ENCODE measurements at places on chromosomes 12 and 14.

GRCh38 chr12:57793920-57794319 is 11.3 kb downstream of the TSFM start:
- no peak for DNase-seq

DNA sequence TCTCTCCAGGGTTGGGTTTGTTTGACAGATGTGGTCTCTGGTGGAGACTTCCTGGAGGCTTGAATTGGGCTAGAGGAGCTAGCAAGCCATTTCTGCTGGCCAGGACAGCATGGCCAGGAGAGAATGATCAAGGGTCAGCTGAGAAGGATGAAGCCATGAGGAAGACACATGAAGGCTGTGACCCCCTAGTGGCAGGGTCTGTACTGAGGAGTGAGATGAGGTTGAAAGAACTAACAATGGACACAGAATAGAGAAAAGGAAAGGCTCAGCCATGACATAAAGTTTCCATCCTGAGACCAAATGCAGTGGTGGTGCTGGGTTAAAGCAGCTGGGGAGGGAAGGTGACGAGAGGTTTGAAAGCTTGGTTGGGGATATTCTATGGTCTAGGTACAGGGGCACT is 89.9 kb downstream of the NT5DC3 start:
- DNase-seq, result no peak

- no peak for DNase-seq
These were observed 7.5 kb downstream of the TBK1 start for GRCh38 chr12:64459394-64459891.

GRCh38 chr14:68616221-68616902 is 176.5 kb downstream of the ZFP36L1 start:
- no peak for DNase-seq

GRCh38 chr12:1800401-1801302 is 19.7 kb upstream of the LRTM2 start:
- no peak for DNase-seq

GRCh38 chr12:96054244-96054610 is 18.8 kb upstream of the LTA4H start:
- no peak for DNase-seq

DNA sequence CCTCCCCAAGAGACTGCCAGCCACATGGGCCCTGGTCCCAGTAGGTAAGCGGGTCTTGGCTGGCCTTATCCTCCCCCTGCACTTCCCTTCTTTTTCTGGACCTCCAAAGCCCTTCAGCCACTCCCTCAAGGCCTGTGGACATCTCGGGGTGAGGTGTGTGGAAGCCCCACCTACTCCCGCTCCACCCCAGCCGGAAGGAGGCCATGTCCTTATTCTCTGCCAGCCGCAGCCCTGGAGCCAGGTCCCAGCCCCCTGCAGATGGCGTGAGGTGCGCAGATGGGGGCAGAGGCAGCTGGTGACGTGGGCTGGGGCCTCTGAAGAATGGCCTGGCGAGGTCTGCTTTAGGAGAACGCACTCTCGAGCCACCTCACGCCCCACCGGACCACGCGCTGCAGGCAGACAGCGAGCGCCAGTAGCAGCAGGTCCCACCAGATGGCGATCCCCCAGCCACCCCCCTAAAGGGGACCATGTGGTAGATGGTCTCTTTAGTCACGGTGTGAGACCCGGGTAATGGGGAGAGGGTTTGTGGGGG is 167.1 kb downstream of the TSPAN9 start:
- DNase-seq, result no peak

- DNase-seq, result no peak
These were observed 133.3 kb downstream of the DACT1 start for GRCh38 chr14:58771016-58771415.

- DNase-seq, result no peak
These were observed 12.4 kb upstream of the P2RX7 start for GRCh38 chr12:121120323-121120722.

- DNase-seq, result no peak
These were observed 187.5 kb downstream of the RBM19 start for GRCh38 chr12:113778432-113779132.

DNA sequence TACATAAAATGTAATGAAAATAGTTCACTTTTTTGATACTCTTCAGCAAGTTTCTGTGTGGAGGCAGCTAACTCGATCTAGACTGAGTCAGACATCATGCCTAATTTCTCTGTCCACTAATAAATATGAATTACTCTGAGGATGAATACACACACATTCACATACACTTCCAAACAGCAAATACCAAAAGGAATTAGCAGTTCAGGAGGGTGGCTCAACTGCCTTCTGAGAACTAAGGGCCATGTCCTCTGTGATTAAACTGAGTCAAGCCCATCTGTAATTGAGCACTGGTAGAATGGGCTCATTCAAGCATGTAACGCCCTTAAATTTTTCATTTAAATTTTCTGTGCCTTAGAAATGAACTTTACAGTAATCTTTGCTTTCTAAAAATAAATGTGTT is 242.5 kb downstream of the AKAP6 start:
- no peak for DNase-seq

DNA sequence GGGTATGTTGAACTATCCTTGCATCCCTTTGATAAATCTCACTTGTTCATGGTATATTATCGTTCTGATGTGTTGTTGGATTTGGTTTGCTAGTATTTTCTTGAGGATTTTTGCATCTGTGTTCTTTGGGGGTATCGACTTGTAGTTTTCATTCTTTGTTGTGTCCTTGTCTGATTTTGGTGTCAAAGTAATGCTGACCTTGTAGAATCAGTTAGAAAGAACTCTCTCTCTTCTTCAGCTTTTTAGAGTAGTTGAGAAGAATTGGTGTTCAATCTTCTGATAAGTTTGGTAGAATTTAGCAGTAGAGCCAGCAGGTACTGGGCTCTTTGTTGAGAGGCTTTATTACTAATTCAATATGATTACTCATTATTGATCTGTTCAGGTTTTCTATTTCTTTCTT is 707.2 kb upstream of the LRFN5 start:
- DNase-seq, result no peak

DNA sequence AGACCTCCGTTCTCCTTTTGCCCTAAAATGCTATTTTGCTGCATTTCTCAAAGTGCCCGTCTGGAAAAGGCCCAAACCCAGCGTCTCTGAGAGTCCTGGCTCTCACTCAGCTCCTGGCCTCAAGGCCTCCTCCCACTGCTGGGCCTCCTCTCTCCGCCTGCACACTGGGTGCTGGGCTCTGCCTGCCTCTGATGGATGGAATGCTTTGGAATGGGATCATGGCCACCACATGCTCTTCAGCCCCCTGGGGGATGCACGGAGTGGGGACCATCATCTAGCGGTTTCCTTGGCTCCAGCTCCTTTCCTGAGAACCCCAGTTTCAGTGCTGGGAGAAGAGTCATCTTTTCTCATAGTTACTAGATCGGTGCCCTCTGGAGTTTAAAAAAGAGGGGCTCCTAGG is 65.2 kb downstream of the KDM2B start:
- no peak for DNase-seq

DNA sequence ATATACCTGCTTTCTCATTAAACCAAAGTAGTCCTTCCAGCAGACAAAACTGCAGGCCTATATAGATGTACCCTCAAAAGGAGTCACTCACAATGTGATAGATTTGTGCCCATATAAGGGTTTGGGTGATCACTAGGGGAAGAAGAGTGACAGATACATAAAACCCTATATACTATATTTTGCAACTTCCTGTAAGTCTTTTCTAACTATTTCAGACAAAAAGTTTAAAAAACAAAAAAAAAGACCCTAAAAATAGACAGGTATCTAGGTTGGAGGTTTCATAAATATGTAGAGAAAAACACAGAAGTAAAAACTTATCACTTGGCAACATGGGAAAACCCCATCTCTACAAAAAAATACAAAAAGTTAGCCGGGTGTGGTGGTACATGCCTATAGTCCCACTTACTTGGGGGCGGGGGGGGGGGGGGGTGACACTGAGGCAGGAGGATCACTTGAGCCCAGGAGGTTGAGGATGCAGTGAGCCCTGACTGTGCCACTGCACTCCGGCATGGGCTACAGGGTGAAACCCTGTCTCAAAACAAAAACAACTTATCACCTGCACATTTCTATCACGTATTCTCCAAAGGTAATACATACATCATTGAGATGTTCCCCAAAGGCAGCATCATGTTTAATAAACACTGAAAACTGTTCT is 2.9 kb downstream of the VCPKMT start:
- DNase-seq, result no peak

DNA sequence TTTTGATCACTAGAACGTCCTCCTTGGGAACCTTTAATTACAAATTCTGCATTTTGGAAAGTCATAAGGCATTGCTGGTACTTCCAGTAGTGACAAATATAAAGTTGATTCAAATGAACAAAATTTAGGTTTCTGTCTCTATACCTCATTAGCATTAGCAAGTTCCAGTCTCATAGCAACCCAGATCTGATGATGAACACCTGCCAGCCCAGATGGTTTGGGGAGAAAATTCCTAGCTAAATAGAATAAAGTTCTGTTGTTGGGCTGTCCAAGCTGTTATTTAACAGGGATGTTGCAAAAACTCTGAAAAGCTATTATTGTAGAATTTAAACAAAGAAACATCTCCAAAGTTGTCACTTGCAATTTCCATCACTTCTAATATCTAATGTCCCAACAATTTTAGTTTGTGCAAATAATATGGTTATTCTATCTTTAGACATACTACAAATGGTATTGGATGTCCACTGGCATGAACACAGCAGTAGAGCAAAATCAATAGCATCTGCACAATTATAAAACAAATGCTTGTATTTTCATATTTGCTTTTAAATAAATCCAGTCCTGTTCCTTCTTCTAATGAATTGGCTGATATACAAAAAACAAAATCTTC is 299.4 kb downstream of the SLC16A7 start:
- no peak for DNase-seq

Data from effector memory CD4-positive, alpha-beta T cell (primary cell).